ENCODE measurements at places on chromosomes 5 and 9. TPM values are rescaled to one million over a fixed set of nuclear protein-coding genes. Genes with fewer than 3 reads are reported as not detected.

SLC23A1 gene
- total RNA-seq = 20.4 TPM

DNA sequence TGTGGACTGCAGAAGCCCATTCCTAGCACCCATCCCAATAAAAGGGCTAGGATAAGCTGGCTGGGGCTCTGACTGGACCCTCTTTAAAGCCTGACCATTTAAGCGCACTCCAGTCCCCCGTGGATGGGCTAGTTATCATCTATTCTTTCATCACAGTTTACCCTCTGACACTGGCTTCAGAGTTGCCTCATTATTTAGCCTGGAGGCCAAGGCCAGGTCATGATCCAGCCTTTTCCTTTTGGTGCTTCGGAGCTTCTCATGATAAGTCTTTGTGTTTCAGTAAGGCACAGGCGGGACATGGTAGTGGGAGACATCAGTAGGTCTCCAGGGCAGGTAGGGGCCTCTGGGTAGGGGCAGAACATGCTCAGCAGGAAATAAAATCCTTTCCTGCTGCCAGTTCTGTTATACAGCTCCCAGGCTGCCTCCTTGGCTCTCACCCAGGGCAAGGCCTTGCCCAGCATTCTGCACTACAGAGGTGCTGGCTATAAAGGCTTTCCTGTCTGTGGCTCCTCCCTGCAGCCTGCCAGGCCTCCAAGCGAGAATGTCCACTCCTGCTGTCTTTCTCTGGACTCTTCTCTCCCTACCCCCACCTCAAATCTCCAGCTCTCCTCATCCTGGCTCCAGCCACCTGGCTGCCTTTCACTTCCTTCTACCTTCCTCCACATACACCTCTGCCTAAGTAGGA, 128.8 kb downstream of the FSTL4 start:
- no peak for DNase-seq

- no peak for DNase-seq
Observed at GRCh38 chr5:127744241-127744640, 41.0 kb downstream of the CCDC192 start.

DNA sequence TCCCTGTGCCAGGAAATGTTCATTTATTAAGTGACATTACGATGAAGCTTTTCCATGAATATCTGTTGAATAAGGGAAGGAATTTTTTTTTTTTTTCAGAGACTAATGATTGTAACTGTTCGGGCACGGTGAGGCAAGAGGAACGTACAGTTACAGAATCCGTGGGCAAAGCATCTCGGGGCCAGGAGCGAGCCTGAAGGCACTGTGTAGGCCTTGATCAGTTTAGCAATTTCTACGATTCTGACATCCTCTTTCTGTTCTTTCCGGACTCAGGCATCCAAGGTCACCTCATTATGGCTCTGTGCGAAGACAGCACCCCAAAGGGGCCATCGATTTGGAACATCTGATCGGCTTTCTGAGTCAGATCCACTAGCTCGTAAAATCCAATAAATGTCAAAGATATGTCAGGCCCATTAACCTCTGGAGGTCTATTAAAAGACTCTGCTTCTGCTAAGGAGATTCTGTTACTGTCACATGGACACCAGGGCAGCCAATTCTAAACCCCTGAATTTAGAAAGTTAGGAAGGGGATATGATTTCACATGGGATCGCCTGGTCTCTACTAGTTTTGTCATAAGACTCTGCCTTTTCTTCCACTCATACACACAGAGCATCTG, 41.4 kb upstream of the BOD1 start:
- DNase-seq = no peak

- no peak for DNase-seq
Observed at GRCh38 chr9:18800579-18800978, 232.4 kb downstream of the SAXO1 start.

DNA sequence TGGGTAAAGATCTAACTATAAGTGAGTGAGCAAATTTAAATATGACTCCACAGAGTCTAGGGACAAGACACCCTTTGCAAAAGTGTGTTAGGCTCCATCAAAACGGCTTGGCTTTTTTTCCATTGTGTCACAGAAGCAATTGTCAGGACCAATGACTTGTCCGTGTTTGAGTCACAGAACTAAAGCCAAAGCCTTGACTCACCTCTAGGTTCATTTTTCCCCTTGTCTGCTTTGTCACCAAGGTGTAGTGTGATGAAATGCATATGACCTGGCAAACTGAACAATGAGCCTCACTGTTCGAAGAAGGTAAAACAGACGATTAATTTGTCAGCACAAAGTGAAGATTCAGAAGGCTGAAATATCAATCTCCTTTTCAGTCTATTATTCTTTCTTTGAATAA, 331.0 kb downstream of the GLIS3 start:
- no peak for DNase-seq

- no peak for DNase-seq
Observed at GRCh38 chr5:158236511-158237335, 377.8 kb upstream of the CLINT1 start.

ADGRV1 gene
- 23.2 TPM for total RNA-seq

- no peak for DNase-seq
Observed at GRCh38 chr5:82158755-82159413, 119.3 kb downstream of the RPS23 start.
